ENCODE measurements at places on chromosomes 11 and 22. TPM values are rescaled to one million over a fixed set of nuclear protein-coding genes. Genes with fewer than 3 reads are reported as not detected.

GRCh38 chr22:36765943-36766450, 9.9 kb downstream of the IFT27 start:
- DNase-seq = no peak

GRCh38 chr11:101944923-101945322, 28.6 kb upstream of the ANGPTL5 start:
- DNase-seq = no peak

The DNAJB13 gene
- not detected for total RNA-seq

The CARNS1 gene
- total RNA-seq = not detected

The OR5A1 gene
- total RNA-seq = not detected

Measured in H4 (cell line).